ENCODE measurements at places on chromosomes 6 and 20.

- peak; percentile 20 for DNase-seq
Measured at GRCh38 chr6:100121854-100122609, 128.0 kb upstream of the MCHR2 start.

DNA sequence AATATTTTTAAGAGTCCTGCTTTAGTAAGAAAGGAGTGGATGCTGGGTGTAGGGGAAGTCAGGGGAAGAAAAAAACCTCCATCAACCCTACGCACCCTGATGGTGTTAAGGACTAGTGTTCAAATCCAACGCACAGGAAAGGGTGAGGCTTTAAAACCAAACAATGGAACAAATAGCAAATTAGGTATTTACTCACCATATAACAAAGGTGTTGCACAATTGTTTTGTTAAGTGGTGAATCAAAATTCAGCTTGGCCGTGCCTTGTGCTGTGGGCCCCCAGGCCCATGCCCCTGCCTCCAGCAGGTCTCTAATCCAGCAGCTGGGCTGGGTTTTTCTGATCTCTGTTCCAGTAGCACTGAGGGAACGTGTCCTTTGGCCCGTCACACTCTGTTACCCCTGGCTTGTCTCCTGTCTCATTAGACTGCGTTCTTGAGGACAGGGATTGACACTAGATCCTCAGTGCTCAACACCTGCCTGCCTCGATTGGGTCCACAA is 11.8 kb downstream of the FAM83D start:
- DNase-seq = no peak

GRCh38 chr6:106360410-106360988 is at the start of gene CRYBG1:
CRYBG1 (plus strand) TSS chr6:106360717; CDS start chr6:106360909, 192 bp downstream.
- peak; percentile 5 for DNase-seq

GRCh38 chr6:66825539-66825938 is 1118.5 kb upstream of the EYS start:
- no peak for DNase-seq

- DNase-seq = no peak
Measured at GRCh38 chr20:41011551-41012067, 17.0 kb upstream of the TOP1 start.

DNA sequence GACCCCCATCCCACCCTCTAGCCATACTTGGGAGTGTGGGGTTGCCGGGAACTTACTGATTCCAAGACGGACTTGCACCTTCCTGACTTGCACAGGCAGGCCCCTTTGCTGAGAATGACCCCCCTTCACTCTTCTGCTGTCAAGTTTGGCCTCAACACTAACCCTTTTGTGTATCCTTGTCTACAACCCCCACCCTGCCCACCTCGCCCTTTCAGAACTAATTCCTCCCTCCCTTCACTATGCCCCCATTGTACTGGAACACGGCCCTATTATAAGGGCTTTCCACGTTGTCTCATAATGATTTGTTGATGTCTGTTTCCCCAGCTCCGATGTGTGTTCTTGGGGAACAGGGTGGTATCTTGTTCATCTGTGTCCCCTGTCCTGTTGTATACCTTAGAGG is 4.4 kb upstream of the NEDD9 start:
- no peak for DNase-seq

DNA sequence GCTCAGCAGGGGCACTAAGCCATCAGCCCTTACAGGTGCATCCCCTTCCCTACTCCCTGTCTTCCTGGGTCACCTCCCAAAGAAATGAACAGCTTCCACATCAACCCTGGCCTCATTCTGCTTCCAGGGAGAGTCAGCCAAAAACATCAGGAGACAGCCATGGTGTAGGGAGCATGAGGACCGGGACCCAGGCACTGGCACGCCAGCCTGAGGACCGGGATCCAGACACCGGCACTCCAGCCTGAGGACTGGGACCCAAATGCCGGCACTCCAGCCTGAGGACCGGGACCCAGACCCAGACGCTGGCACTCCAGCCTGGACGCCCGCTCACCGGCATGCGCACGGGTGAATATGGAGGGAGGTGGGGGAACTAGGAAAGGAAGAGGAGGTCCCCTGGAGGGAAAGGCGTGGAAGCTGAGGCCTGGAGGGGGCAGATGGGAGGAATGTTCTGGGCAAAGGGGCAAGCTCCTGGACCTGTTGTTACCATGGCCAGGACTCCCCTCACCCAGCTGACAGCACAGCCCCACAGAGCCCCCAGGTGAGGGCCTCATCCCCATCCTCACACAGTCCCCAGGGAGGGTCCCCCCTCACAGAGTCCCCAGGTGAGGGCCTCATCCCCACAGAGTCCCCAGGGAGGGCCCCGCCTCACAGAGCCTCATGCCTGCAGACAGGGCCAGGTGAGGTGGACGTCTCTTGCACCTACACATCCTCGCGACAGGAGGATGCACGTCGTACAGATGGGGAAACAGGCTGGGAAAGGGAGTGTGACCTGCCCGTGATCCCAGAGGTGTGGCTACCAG is 26.0 kb upstream of the MRGBP start:
- no peak for DNase-seq

DNA sequence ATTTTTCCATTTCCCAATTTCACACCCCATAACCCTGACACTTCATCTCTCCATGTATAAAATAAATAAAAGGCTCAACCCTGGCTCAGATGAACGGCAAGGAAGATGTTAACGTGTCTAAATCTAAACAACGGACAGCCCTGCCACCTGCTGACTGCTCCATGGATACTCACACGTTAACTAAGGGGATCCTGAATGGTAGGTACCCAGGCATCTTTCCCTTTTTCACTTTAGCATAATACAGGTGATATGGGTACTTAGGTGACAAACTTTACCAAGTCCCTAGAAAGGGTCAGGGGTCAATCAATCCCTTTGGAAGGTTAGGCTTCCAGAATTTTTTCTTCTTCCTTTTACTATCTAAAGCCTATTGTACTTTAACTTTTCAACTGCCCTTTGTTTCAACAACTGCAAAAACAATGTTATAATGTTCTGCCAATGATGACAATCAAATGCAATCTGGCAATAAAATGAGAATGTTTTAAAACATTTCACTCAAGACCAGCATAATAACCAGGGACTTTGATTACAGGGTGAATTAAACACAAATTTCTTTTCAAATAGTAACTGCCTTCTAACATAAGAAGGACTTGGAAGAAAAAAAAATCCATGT is 52.4 kb upstream of the IPCEF1 start:
- peak; percentile 35 for DNase-seq

DNA sequence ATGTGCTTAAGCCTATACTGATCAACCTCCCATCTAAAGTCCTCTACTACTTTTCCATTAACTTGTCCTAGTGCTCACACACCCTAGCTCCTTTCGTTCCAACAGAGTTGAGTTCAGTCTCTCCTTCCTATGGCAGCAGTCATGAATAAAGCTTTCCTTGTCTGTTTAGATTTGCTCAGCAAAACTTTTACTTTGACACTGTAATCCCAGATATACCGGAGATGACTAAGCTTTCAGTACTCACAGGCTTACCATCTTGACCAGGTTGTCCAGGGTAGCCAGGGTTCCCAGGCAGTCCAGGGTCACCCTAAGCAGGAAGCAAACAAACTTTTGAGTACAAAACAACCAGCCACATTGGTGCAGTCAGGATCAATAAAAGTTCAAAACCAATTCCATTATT is 90.7 kb downstream of the COL21A1 start:
- no peak for DNase-seq

- no peak for DNase-seq
Measured at GRCh38 chr6:10276660-10277287, 138.1 kb downstream of the TFAP2A start.

DNA sequence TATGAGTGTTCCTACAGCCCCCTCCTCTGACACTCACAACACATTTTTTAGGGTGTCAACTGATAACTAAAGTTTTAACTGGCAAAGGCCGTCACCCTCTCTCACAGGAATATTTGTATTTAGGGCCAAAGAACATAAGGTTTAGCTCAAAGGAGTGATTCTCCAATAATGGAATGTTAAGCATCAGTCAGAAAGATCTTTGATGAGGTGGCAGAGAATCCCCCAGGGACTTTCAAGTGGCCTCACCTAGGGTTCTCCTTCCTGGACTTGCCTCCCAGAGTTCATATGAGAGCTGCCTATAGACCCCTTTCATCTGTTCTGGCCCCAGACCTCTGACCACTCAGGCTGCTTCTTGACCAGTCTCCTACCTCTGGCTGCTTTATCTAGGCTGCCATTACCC is 7.4 kb upstream of the SCUBE3 start:
- peak; percentile 73 for DNase-seq

DNA sequence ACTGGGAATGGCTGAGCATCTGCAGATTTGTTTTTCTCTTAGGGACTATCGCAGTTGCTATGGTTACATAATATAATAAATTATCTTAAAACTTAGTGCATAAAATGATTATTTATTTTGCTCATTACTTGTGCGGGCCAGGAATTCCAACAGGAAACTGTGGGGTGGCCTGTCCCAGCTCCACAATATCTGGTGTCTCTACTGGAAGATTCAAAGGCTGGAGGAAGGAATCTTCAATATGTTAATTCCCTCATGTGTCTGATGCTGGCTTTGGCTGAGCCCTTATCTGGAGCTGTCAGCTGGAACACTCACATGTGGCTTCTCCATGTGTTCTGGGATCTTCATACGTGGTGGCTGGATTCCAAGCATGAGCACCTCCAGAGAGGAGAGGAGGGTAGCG is 23.9 kb upstream of the B3GAT2 start:
- DNase-seq = no peak

DNA sequence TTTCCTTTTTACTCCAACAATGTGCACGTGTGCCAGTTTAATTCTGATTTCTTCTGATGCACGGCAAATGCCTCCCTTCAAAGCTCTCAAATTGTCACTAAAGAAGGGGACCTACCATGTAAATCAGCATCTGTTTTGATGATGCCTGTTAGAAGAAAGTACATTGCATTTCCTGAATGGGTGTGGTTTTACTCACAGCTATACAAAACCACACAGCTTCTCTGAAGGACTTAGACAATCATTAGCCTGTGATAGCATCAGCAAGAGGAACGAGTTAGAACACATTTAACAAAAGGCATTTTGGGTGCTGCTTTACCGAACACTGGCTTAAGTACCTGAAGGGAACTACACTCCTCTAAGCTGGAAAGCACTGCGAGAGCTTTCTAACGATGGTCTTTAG is 109.4 kb downstream of the ATXN1 start:
- no peak for DNase-seq

GRCh38 chr20:1188347-1188746 is 3.6 kb upstream of the TMEM74B start:
- no peak for DNase-seq

DNA sequence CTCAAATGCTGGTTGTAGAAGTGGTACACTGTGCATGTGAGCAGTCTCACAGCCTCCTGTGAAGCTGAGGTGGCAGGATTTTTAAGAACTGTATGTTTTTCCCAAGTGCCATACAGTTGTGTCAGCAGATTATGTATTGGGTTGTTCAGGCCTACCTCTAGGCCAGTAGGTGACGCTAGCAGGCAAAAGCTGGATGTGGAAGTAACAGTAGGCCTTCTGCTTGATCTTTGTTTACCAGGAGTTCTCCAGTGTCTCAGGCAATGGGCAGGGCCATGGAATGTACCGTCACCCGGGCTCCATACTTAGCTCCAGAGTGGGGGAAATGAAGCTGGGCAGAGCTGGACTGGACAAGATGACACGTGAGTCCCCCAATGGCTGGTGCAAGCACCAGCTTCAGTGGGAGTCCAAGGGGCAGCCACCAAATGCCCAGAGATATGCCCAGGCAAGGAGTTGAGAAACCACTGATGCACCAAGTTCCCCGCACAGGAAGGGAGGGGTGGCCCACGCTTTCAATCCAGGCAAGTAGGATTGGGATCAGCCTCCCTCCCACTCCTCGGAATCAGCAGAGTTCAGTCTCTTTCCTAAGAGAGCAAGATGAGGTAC is 289.7 kb downstream of the HTR1B start:
- no peak for DNase-seq

DNA sequence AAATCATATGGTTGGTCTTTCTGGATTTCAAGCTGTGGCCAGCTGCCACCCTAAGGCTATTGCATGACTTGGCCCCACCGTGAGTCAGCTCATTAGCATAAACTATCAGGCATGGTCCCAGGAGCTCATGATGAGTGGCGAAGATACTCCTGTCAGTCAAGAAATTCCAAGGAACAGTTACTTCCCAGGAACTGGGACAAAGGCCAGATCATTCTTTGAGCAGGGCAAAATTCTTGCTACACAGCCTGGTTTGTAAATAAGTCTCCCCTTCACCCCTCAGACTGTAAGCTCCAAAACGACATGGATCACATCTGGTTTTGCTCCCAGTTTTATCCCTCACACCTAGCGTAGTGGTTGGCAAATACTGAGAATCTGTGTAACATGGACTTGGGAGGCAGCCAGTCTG is 33.0 kb upstream of the KIAA1586 start:
- peak; percentile 89 for DNase-seq

- no peak for DNase-seq
Measured at GRCh38 chr6:14595751-14596150, 478.2 kb downstream of the CD83 start.

DNA sequence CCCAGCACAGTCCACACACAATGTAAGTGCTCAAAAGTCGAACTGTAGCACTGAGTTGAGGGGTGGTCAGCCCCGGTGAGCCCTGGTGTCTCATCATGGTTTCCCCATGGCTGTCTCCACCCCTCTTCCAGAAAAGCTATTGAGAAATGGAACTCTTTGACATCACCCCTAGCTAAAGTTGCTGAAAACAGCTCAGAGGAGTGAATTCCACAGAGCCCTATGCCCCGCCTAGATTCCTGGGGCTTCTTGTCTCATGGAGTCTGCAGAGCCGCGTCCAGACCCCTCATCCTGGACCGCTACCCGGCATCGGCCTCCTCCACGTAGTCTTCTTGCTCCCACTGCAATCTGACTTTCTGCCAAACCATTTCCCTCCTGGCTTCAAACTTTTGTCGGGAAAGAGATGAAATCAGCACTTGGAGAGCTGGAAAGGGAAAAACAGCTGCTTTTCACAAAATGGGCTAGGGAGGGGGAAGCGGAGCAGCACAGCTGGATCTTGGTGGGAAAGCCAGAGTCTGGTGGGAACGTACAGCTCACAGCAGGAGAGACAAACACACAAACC is 132.2 kb downstream of the SNX5 start:
- peak; percentile 95 for DNase-seq

- DNase-seq = no peak
Measured at GRCh38 chr6:117432273-117432672, 6.5 kb upstream of the ROS1 start.

DNA sequence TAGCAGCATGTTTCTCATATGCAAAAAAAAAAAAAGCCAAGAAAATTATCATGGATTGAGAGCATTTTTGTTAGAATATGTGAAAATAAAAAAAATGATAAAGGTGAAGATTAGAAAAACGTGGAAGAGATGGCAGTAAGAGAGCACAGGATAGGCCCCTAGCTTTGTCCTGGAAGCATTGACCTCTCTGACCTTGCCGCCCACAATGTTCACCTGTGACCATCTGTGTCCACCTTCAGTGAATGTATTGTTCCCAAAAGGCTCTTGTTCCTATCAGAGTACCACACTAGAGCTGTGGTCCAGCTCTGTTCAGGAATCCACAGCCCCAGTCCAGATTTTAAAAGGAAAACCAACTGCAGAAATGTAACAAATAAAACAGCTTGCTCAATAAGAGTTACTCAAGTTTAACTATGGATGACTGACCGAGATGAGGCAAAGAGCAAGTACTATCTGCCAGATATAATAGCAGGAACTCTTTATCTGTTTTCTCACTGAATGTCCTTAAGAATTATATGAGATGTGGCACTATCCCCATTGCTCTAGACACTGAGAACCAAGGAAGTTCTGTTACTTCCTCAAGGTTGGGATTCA is 287.7 kb upstream of the STXBP5 start:
- no peak for DNase-seq

GRCh38 chr6:40906759-40907158 is 132.3 kb downstream of the UNC5CL start:
- no peak for DNase-seq

Measured in fibroblast of skin of abdomen (primary cell).